Activated naive CD4-positive, alpha-beta T cell treated with anti-CD3 and anti-CD28 coated beads, Interleukin-2, amount 50 U/mL, for 16 hours (primary cell): ENCODE measurements at places on chromosomes 3 and 15.
A peak's percentile ranks its signal among the peaks of the same experiment; 100 is the strongest.

- no peak for DNase-seq
Observed at GRCh38 chr15:88394553-88395145, 72.5 kb downstream of the MRPL46 start.

GRCh38 chr3:194313560-194314387 is 37.4 kb downstream of the CPN2 start:
- no peak for DNase-seq

DNA sequence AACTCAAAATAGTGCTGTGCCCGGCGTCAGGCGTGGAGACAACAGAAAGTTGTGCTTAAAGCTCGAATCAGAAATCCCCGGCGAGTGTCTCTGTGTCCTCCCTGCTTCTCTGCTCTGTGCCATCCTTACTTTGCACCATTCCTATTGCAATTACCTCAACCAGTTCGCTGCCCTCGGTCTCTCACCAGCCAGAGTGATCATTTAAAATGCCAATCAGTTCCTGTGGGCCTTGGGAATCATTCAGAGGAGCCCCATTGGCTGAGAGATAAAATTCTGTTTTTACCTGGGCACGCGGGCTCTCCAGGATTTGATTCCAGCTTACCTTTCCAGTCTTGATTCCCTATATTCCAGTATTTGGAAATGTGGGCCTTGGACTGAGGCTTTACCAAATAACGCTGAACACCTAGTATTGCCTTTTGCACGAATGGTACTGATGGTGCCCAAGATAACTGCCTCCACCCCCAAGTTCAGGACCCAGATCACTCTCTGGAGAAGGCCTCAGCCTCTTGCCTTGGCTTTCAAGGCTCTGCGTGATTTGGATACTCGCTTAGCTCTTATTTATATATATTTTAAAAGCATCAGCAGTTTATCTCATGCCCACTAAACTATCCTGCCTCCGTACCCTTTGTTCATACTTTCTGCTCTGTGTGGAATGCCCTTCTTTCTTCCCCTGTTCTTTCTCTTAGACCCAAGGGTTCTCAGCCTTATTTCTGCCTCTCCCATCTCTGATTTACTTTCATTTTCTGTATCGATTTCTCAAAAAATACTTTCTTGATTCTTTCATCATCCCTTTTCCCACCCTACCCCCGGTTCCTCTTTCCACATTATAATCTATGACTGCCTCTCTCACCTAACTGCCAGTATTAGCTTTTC is 863 bp downstream of the PSMA4 start:
- DNase-seq = peak; percentile 12

DNA sequence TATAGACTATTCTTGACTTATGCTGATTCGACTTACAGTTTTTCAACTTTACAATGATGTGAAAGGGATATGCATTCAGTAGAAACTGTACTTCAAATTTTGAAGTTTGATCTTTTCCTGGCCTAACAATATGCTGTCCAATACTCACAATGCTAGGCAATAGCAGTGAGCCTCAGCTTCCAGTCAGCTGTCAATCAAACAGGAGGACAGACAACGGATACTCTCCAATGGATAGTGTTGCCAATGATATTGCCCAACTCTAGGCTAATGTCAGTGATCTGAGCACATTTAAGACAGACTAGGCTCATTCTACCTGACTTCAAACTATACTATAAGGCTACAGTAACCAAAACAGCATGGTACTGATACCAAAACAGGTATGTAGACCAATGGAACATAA is 55.0 kb upstream of the ZNF280D start:
- DNase-seq = no peak

DNA sequence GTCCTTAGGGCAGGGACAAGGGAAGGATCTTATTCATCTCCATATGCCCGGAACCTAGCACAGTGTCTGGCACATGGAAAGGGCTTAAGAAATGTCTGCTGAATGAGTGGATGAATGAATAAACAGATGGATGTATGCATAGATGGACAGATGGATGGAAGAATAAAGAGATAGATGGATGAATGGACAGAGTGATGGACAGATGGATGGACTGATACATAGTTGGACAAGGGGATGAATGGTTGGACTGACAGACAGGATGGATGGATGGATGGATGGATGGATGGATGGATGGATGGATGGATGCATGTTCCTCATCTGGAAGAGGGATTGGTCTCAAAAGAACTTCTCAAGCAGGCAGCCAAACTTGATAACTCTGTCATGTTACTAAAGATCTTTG is 177.6 kb downstream of the MEGF11 start:
- DNase-seq = no peak

DNA sequence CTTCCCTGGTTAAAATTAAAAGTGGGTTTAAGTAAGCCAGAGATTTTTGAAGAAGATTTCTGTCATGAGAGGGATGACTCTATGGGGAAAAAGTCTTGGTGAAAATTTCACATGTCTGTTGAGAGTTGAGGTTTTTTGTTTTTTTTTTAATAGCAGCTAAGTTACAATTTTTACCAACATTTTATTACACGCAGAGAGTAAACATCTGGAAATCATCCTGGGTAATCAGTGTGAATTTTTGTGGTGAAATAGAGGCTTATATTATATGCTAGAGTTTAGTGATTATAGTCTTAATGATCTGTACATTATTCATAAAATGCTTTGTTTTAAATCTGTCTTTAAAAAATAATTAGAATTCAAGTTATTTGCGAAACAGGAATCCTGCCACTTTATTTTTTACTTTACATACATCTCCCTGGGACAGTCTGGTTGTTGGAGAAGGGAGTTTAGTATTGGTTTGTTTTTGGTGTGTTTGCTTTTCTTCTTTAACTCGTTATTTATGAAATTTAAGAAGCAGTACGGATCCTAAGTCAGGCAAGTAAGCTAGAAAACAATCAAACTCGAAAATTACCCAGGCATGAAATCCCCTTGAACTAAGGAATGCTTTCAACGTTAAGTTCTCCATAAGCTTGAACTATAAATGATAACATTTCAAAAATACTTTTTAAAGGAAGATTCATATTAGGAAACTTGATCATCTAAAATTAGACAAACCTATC is 143.4 kb upstream of the TSC22D2 start:
- no peak for DNase-seq

GRCh38 chr3:45864760-45865519 is 21.4 kb upstream of the CCR9 start:
- DNase-seq = no peak

DNA sequence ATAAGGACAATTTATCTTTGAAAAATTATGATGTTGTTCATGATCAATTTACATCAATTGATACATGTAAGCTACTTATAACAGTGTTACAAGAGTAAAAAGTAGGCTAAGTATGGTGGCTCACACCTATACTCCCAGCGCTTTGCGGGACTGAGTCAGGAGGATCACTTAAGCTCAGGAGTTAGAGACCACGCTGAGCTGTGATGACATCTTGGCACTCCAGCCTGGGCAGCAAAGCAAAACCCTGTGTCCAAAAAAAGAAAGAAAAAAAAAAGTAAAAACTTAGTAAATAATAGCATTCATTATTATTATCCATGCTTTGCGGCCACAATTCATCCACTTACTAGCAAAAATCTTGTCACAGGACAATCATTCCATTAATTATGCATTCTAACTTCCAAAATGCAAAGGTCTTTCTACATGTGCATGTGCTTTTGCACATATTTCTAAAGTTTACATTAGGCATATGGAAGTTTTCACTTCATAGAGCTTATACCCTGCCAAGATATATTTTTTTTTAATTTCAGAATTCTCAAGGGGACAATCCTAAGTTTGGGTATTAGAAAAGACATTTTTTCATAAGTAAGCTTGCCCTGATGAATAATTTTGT is 243.3 kb upstream of the RARB start:
- no peak for DNase-seq

DNA sequence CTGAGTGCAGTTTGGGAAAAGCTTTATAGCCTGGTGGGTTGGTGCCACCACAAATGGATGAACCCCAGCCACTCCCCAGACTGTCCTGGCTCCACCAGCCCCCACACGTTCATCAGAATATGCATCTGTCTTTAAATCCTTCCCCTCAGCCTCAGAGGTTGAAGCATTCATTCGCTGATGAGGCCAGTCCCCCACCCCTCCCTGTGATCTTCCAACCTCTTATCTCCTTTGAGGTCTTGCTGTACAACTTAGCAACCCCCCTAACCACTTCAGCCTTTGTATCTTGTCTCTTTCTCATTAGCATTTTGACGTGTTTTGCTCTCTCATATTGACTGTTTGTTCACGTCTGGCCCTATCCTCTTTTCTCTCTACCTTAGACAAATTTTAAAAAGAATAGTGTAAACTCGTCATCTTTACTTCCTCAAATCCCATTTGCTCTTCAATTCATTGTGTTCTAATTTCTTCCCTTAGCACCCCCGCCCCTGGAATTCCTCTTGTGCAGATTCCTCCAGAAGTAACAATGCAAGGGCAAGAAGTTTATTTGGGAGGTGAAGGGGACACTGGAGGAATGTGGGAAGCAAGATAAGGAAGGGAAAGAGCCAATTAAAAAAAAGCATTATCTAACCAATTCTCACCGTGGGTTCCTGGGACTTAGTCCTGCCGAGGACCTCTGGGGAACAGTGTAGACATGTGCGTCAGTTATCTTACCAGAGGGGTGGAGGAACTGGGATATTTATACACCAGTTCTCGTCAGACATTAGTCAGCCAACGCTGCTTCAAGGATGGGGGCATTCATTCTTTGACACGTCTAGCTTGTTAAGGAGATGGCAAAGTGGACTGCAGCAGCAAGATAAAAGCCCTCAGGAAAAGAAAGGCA is 38.6 kb downstream of the MOBP start:
- no peak for DNase-seq

DNA sequence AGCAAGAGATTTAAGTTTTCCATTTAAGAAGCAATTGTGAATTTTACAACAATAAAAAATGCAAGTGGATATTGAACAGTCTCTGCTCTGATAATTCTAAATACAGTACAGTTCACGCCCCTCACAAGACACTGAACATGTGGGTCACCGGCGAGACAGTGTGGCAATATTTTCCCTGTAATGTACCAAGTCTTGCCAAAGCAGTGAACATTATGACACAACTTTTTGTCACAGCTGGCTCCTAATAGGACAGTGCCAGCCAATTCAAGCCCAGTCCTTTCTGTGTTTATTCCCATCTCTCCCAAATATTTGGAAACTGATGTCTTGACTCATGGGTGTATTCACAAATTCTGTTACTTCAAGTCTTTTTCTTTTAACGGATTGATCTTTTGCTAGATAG is 62.3 kb downstream of the PPARG start:
- DNase-seq = no peak

- no peak for DNase-seq
Observed at GRCh38 chr15:75237316-75237982, 20.7 kb upstream of the GOLGA6C start.

DNA sequence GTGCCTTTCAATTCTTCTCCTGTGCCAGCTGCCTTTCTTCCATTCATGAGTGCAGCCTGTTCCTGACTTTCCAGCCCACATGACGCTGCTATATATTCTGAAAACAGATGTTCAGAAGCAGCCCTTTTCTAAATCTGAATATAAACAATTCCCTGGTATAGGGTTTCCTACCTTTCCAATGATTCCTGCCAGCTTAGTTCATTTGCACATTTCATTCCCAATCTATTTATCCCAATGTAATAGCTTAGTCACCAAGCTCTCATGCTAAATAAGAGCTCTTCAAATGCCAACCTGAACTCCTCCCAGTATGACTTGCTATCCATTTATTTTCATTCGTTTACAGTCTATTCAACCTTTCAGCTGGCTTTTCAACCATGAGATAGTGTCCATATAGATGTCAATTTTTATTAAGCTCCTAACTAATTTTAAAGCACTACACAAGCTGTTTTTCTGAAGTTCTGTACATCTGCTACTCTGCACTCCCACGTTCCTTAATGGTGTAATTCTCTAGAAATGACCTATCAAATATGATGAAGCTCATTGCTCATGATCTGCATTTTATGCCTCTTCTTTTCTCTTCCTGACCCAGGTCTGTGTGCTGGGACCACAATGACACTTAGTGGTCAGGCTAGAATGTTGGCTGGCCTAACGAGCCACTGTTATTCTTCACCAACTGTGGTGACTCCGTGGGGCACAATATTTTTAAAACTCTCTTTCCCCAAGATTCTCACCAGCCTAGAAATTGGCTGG is 605.0 kb upstream of the TBL1XR1 start:
- DNase-seq = no peak

DNA sequence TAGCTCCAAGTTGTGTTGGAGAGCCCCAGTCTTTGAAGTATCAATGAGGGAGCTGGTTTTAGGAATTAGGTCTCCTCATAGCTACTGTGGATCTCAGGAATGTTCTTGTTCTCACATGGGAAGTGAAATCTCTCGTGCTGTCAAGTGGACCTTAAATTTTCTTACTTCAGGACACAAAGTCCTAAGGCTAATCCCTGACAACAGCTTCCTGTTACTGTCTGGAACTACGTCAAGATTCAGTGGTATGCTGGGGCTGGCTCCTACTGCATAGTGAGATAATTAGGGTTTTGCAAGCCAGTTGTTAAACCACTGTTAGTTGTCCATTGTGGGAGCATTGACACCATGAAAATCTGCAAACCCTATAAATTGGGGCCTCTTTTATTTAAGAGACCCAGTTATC is 22.8 kb downstream of the MESP1 start:
- DNase-seq = no peak

- no peak for DNase-seq
Observed at GRCh38 chr3:21979706-21980105, 228.7 kb upstream of the ZNF385D start.

DNA sequence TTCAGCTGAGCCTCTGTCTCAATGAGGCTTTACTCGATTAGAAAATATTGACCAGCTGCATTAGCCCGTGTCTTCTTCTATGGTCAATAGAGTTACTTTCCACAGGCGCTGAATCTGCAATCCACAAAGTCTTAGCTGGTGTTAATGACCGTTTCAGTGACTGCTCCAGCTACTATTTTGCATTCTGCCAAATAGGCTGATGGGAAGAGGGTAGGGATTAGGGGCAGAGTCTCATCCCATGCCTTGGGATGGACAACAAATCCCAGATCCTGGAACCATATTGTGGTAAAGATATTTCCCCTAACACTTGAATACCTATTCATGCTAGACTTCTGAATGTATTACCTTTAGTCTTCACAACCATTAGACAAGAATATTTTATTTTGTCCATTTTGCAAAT is 29.5 kb upstream of the MAGI1 start:
- no peak for DNase-seq

DNA sequence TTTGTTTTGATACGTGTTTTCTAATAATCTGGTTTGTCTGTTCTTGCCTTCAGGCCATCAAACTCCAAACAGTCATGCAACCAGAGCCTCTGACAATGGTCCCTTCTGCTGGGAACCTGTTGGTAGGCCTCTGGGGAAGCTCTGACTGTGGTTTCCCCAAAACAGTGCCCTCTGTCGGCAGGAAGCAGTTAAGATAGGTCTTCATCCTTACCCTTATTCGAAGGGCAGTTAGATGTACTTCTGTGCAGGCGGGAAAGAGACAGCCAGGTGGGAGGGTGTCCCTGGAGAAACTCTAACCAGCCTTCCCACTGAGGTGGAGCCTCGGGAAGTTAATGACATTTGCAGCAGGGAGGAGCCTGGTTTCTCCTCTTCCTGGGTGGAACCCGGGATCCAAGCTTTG is 81.6 kb upstream of the CHMP2B start:
- no peak for DNase-seq

- no peak for DNase-seq
Observed at GRCh38 chr3:171591070-171591469, 130.9 kb upstream of the TNIK start.

- no peak for DNase-seq
Observed at GRCh38 chr3:8560366-8561007, 58.9 kb downstream of the LMCD1 start.

GRCh38 chr3:186930143-186930640 is at the start of gene ST6GAL1:
ST6GAL1 (plus strand) TSS chr3:186930526; CDS start chr3:187042704, 112,178 bp downstream.
- DNase-seq = peak; percentile 60
